T-helper 1 cell (primary cell): ENCODE measurements at places on chromosomes 6 and 20.

DNA sequence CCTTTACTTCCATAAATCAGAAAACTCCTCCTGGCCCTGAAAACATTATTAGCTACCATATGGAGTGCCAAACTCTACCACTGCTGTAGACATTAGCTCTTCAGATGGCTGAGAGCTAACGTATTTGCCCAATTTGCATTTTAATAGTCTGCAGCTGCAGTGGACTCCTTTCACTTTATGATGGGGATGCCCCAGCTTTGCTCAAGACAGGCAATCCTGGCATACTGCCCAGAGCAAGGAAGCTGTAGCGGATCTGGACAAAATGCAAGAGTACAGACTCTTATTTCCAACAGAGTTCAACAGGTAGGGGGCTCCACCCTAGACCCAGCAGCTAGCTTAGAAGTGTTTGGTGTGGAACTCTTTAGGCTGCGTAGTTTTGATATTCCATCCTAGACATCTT is 246.7 kb downstream of the FOXC1 start:
- DNase-seq = no peak

- DNase-seq = no peak
Observed at GRCh38 chr20:49306903-49307620, 29.2 kb upstream of the ZNFX1 start.

GRCh38 chr6:32081168-32081990 is 27.8 kb downstream of the TNXB start:
- DNase-seq = no peak

GRCh38 chr6:52718550-52718949 is 44.7 kb downstream of the GSTA2 start:
- DNase-seq = no peak

DNA sequence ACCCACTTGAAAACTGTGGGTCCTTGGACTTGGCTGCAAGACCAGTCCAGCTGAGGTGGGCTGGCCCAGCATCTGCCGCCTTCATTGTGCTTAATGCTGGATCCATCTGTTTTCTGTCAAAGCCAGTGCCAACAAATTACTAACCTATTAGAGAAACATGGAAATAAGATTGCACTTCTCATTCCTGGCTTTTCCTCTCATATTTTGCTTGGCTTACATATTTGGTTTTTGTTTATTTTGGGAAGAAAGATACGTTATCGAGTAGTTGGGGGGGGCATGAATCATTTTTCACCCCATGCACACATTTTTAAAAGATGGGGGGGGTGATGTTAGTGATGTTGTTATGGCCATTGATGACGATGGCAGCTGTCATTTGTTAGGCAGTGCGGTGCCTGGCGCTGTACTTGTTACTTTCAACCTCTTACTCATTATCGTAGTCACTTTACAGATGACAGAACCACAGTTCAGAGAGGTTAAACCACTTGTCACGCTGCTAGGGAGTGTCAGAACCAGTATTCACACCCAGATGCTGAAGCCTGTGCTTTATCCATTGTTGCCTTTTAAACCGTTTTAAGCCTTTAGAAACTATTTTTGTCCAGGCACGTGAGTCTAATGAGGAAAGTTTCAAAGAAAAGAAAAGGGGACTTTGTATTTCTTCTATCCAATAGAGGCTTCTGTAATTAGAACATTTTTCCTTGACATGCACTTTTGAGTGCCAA is 180.0 kb downstream of the TMEM242 start:
- DNase-seq = no peak

DNA sequence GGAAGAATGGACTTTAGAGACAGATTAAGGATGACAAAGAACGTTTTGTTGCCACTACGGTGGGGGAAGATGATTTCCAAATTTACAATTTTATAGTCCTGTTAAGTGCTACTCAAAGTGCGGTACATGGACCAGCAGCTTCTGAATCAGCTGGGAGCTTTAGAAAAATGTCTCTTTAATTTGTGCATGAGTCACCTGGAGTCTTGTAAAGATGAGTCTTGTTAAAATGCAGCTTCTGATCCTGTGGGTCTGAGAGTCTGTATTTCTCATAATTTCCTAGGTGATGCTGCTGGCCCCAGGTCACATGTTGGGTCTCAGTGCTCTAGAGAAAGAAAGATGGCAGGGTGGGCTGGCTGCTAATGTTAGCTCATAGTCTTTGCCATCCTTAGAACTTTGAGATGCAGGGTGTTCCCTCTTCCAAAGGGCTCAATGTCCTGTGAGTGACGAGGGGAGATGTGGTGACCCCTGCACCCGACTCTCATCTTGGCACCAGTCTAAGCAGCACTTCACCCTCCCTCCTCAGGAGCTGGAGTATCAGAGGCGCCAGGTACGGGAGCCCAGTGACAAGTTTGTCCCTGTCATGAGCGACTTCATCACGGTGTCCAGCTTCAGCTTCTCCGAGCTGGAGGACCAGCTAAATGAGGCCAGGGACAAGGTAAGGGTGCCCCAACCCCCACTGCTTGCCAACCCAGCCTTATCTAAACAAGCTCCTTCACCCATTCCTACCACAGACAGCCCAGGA is 34.5 kb downstream of the MOCS1 start:
- no peak for DNase-seq

DNA sequence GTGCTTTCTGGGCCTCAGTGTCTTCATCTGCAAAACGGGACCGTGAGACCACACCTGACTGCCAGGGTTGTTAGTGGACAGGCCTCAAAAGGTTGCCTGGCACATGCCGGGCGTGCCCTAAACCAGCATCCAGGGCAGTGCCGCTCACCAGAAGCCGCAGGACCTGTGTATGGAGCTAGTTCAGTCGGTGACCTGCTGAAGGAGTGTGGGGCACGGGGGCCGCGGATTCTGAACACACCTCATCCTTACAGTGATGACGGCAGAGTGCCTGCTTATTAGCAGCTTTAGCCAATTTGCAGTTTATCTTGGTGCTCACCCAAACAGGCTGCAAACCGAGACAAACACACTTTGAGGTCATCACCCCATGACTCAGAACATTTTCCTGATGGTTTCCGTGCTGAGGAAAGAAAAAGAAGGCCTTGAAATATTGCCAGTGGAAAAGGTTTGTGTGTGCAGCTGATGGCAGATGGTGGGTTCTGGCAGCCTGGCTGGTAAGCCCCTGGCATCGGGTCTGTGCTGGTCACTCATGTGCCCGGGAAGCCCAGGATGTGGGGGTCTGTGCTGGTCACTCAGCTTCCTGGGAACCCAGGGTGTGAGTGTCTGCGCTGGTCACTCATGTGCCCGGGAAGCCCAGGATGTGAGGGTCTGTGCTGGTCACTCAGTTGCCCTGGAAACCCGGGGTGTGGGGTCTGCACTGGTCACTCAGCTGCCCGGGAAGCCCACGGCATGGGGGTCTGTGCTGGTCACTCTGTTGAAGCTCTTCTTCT is 153.8 kb downstream of the ERMARD start:
- DNase-seq = no peak

GRCh38 chr6:85077098-85077497 is 312.7 kb upstream of the TBX18 start:
- DNase-seq = no peak

DNA sequence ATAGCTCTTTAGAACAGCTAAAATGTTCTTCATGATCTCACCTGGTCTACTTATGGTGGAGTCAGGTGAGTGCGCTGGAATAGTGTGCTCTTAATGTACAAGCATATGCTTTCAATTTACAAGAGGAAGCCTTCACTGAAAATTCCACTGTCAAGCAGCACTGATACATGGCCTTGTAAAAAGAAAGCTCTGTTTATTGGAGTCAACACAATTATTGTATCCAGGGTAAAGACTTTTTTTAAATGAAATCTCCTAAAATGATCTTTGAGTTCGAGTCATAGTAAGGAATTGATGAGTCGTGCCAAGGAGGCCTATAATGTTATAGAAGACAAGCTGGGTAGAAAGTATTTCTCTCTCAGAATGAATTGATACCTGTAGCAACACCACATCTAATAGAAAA is 41.6 kb upstream of the CARMIL1 start:
- no peak for DNase-seq

DNA sequence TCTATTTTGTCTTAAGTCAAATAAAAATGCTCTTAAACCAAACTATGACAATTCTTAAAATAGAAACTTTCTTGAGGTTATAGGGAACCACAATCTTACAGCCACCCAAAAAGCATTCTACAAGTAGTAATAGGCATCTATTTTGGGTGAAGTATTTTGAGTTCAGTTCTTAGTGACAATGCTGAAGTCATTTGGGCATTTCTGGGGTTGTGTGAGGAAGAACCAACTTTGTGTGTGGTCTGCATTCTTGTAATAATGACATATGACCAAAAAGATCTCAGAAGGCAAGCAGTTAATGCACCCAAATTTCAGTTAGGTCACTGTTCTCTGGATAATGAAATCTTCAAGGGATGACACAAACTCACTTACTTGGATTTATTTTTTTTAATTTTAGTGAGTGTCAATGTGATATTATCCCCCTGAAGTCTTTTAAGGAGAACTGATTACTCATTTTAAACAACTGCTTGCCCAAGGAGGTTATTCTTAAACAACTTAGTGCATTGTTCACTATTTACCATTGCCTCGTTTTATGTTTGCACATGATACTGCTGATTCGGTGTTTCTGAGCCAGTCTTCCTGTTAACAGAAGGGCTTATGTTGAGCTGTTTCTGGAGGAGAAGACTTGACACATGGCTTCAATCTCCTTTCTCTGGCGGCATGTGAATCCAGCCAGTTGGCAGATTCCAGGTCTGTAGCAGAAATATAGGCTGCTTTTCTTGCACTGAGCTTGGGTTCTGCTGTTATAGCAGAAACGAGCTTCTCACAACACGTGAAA is 618.9 kb downstream of the BCKDHB start:
- no peak for DNase-seq

DNA sequence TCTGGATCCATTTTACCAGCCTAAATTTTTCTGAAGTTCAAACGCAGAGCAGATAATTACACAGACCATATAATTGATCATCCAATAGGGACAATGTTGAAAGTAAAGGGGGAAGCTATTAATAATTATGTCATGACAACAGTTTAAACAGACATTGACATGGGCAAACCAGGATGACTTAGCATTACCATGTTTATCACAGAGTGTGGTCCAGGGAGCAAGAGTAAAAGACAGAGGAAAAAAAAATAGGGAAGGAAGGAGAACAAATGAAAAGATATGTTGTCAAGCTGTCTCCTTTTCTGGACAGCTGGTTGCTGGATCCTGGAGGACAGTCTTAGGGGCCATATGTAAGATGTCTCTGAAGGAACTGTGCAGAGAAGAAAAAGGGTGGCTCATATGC is 69.4 kb upstream of the FBXL4 start:
- DNase-seq = no peak
